ENCODE measurements at places on chromosomes 7 and 10.

- DNase-seq: no peak
These were observed 77.3 kb upstream of the MKLN1 start for GRCh38 chr7:131250331-131250730.

- DNase-seq: no peak
These were observed 7.6 kb upstream of the C10orf105 start for GRCh38 chr10:71727105-71727737.

DNA sequence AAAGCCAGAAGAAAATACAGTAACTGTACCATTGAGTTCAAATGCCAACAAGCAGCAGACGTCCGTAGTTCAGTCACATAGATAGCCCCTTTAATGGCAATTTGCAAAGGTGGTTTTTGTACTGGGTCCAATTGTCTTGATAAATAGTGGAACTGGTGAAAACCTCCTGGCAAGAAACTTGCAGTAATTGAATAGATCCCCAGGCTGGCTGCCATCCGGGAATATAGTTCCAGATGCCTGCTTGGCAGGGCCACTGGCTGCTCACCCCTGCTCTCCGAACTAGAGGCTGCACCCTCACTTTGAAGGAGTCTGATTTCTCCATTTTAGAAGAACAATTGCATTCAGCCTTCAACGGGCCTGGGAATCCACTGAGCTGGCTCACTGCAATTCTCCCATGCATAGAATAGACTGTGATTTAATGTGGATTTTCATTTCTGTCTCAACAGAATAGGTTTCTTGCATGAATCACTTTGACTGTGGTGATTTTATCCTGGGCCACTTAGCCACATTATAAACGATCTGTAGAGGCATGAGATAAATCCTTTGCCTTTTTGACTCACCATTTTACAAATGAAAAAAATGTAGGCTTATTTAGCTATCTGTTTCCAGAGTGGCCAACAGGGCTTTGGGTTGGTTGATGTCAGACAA lies 35.9 kb upstream of the ELMO1 start:
- DNase-seq: no peak

GRCh38 chr10:104232613-104233102 lies 494 bp upstream of the CFAP43 start:
- DNase-seq: no peak

GRCh38 chr7:26843705-26844104 lies 20.7 kb downstream of the SKAP2 start:
- no peak for DNase-seq

GRCh38 chr7:140518370-140519006 lies 39.2 kb upstream of the MKRN1 start:
- DNase-seq: no peak

- no peak for DNase-seq
These were observed 53.9 kb upstream of the NFE2L3 start for GRCh38 chr7:26097837-26098668.

- DNase-seq: no peak
These were observed 27.7 kb downstream of the TDRD1 start for GRCh38 chr10:114206902-114207301.

DNA sequence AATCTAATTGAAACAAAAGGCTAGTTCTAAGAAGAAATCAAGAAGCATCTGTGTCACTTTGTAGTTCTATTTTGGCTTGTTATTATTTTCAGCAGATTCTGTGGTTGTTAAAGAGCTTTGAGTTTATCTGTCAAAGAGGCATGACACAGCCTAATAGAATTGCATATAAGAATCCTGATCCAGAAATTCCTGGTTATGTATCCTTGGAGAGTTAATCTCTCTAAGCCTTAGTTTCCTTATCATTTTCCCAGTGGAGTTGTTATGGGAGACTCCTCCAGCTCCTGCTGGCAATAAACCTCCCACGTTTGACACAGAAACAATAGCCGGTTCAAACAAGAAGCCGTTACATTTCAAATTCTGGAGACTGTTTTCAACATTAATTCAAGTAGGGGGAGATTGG lies 288.3 kb downstream of the SDHAF3 start:
- no peak for DNase-seq

DNA sequence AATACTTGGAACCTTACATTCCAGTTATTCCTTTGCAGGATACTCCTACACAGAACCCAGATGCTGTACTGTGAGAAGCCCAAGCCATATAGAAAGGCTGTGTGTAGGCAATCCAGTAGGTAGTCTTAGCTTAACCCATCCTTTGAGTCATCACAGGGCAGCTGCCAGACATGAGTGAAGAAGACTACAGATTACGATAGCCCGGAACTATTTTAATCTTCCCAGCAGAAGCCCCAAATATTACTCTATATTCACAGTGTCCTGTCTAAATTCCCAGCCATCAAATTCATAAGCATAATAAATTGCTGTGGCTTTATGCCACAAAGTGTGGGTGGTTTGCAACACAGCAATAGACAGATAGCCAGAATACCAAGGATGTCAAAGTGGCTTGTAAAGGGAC lies 474.1 kb upstream of the STEAP1 start:
- peak; percentile 6 for DNase-seq

- no peak for DNase-seq
These were observed 42.8 kb downstream of the FBXL13 start for GRCh38 chr7:103031781-103032180.

DNA sequence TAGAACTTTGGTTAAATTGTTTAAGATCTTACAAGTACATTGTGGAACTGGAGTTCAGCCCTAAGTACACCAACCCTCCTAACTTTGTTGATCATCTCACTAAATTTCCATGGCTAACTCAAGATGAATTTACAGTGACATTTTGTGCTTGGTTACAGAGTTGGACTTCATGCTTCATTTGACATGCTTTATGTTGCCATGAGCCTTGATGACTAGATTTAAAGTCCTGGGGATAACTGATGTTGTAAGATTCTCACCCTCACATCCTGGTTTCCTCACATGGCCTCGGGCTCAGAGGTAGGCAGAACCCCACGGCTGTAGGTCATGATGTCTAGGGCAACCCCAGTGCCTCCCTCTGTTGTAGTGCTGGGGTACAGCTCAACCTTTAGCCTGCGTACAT lies 397.2 kb upstream of the IGFBP3 start:
- DNase-seq: no peak

DNA sequence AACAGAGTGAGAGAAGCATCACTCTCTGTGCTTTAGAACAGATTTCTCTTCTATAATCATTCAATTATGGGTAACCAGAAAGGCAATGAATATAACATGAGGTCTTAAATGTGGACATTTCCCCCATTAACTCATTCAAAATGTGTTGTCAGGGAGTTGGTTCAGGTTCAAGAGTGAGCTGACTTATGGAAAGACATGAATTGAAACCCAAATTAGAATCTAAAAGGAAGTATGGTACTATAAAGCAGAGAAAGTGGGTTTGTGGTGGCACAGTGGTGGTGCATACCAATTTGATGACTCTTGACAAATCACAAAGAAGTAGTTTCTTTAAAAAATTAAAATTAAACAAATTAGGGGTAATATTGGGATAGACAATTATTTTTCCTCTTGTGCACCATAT lies 114.6 kb upstream of the MEOX2 start:
- no peak for DNase-seq

DNA sequence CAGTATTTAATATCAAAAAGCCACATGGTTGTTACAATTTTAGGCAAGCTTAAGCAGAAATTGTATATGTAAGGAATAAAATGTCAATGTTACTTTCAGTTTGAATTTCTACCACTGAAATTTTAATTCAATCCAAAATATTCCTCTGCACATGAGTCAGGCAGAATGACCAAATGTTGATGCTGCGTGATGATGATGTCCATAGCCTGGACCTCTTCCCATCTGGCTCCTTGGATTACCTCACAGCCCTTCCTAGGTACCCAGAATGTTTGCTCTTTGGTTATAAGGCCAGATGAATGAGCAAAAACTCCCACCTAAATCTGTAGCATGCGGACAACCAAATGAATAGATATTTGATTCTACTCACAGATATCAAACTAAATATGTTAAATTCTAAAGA lies 258.3 kb upstream of the IMMP2L start:
- no peak for DNase-seq

DNA sequence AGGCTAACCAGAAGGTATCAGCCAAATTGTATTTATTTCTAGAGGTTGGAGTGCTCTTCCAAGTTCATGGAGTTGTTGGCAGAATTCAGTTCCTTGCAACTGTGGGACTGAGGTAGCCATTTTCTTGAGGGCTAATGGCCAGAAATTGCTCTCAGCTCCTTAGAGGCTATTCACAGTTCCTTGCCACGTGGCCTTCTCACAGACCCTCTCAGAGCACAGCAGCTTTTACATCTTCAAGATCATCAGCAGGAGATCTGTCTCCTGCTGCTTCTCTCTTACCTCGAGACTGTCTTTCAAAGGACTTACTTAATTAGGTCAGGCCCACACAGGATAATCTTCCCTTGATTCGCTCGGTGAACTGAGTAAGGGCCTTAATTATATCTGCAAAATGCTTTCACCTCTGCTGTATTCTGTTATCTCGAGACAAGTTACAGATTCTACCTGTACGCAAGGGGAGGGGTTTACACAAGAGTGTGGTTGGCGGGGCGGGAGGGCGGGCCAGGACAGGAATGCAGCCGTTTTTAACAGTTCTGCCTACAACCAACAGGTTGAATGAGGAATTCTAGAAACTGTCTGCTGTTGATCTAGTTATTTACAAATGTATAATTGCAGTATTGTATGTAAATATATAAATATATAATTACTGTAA lies 15.0 kb downstream of the MIOS start:
- DNase-seq: no peak

GRCh38 chr10:29710128-29710527 lies 75.4 kb upstream of the SVIL start:
- DNase-seq: no peak

DNA sequence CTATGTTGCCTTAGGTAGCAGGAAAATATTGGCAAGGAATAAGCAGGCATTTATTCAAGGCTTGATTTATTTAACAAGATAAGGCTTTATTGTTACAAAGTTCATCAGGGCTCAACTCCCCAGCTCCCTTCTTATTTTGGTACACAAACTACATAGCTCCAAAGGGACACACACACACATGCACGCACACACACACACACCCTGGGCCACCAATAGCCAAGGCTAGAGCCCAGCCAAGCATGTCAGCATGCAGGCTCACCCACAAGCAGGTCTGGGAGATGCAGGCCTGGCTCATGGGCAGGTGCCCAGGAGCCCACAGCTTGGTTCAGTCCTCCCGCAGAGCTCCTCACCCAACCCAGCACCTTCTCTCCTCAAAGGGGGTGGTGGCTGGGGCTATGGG lies 23.4 kb downstream of the LEP start:
- DNase-seq: no peak

DNA sequence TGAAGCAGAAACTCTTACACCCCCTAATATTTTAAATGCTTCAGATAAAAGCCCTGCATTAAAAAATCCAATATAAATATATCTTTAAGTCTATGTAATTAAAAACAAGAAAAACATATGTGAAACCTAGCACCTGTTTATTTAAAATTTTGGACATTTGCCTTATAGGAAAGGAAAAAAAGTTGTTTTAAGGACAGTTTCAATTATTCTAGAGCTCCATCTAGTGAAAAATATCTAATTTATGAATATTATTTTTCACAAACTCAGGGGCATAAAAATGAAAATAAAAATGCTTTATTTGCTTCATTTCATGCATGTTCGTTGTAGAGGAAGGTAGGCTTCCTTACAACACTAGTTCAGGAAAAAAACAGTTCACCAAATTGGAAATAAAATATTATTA lies 26.1 kb downstream of the ENKUR start:
- DNase-seq: no peak

DNA sequence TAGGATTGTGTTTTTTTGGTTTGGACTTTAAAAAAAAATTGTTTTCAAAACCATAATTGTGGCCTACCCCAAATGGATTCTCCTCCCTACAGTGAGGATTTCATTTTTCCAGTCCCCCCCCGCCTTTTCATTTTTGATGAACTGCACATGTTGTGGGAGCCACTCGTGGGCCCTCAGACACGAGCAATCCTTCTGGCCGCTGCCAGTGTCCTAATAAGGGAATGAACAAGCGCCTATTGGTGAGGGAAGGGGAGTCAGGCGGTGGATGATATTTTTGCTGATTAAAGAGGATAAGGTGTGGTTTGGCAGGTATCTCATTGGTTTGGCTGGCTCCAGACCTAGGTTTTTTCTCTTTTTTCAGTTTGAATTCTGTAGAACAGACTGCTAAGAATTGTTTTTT lies 78.7 kb upstream of the AGBL3 start:
- no peak for DNase-seq

DNA sequence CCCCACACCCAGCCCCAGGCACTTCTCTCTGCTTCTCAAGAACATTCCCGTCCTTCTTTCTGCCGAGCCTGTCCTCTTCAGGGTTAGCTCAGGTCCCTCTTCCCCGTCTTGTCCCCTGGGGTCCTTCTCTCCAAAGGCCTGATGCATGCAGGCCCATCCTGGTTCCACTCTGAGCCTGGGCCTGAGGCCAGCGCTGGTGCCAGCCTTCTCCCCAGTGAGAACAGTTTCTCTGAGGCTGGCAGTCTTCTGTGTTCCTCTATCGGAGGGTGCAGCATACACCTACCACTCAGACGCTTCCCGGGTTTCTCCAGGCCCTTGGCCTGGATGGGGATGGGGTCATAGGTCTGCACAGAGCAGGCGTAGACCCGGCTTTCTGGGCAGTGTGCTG lies 14.6 kb downstream of the AP5Z1 start:
- no peak for DNase-seq

GRCh38 chr10:96873756-96874467 lies 41.8 kb downstream of the LCOR start:
- DNase-seq: no peak

DNA sequence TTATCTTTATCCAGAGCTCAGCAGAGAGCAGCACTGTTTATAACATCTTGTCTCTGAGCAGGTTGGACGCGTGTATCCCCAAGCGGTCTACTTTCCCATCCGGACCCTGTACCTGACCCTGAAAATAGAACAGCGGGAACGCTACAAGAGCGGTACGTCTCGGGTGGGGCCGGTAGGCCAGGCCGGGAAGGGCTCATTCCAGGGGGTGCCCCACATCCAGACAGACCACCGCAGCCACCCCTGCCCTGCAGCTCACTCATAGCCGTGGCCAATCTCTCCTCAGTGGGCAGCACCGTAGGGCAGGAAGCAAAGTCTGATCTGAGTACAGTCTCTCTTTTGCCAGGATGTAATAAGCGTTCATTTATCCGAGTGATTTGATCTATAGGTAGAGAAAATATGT lies 113.7 kb downstream of the TRRAP start:
- no peak for DNase-seq

DNA sequence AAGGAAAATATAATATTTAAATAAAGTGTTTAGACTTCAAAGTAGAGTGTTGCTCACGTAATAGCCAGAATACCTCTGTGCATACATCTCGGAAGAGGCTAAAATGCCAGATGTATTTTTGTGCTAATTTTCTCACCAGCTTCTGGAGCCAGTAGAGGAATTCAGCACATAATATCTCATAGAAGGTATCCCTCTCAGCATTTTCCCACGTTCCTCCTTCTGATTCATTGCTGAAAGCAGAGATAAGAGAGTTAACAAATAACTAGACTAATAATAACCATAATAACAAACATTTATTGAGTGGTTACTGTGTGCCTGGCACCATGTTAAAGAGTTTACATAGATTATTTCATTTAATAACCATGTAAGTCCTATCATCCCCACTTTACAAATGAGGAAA lies 123.6 kb downstream of the VTI1A start:
- DNase-seq: no peak

Measured in skeletal muscle cell (primary cell).